CD4-positive, CD25-positive, alpha-beta regulatory T cell (primary cell): ENCODE measurements at places on chromosomes 11 and 22. TPM values are rescaled to one million over a fixed set of nuclear protein-coding genes. Genes with fewer than 3 reads are reported as not detected.

GRCh38 chr11:21561581-21561980, 631.3 kb upstream of the ANO5 start:
- DNase-seq, result no peak

Gene SYT13
- not detected for polyA plus RNA-seq

- no peak for DNase-seq
Measured at GRCh38 chr11:32847511-32847910, 17.8 kb downstream of the PRRG4 start.

Gene SAA2
- not detected for polyA plus RNA-seq

DNA sequence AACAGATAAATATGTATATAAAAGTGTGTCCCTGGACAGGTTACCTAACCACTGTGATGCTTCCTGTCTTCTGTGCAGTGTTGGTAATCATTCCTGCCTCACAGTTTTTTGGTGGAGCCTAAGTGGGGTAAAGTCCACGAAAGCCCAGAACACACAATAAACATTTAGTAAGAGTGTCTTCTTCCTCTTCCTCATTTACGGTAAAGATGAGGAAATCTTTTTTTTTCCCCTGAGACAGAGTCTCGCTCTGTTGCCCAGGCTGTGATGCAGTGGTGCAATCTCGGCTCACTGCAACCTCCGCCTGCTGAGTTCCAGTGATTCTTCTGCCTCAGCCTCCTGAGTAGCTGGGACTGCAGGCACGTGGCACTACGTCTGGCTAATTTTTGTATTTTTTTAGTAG, 117.1 kb downstream of the LDLRAD3 start:
- no peak for DNase-seq

GRCh38 chr22:45246060-45246985, 5.6 kb upstream of the KIAA0930 start:
- no peak for DNase-seq

DNA sequence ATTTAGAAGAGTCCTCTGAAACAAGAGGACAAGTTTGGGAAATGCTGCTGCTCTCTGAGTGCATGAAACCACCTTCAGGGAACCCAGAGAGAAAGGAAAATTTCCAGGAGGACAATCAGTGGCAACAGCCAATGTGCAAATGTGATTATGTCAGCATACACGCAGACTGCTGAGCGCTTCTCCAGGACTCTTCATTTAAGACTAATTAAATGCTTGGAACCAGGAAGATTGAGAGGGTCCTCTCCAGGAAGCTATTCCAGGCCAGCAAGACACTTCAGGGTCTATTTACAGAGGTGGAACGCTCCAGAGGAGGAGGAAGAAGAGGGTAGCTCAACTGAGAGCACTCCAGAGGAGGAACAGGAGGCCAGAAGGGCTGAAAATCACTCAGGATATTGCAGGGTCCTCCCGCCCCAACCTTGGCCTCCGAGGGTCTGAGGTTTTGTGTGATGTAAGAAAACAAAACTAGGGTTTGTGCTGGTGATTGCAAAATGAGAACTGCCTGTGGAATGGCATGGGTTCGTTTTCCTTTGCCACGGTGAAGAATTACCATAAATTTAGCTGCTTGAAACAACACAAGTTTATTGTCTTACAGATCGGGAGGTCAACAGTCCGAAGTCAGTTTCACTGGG, 14.1 kb upstream of the HTR3A start:
- no peak for DNase-seq

Gene IRF7
- polyA plus RNA-seq, result 38.9 TPM

GRCh38 chr11:64241491-64242374, 838 bp downstream of the FKBP2 start:
- DNase-seq, result no peak

DNA sequence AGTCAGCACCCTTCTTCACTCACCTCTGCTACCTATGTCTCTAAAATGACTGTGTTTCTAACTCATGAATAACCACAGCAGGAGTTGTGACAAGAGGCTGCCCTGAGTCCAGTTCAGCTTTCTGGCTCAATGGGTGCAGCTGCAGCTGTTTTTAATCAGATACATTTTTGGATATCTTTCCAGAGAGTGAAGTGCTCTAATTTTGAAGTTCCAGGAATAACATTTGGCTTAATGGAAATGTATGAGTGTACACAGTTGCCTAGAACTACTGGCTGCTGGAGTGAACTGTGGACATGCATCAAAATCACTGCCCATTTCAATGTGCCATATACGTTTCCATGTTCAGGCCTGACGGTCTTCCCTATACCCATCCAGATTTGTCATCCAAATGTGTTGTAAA, 769.5 kb upstream of the ANO3 start:
- no peak for DNase-seq

- DNase-seq, result no peak
Measured at GRCh38 chr11:67410369-67410831, 5.1 kb upstream of the CARNS1 start.

GRCh38 chr11:26878959-26879581, 114.8 kb upstream of the FIBIN start:
- DNase-seq, result no peak

Gene ISX
- not detected for polyA plus RNA-seq

GRCh38 chr22:42300259-42301076, 30.0 kb upstream of the TCF20 start:
- DNase-seq, result no peak

DNA sequence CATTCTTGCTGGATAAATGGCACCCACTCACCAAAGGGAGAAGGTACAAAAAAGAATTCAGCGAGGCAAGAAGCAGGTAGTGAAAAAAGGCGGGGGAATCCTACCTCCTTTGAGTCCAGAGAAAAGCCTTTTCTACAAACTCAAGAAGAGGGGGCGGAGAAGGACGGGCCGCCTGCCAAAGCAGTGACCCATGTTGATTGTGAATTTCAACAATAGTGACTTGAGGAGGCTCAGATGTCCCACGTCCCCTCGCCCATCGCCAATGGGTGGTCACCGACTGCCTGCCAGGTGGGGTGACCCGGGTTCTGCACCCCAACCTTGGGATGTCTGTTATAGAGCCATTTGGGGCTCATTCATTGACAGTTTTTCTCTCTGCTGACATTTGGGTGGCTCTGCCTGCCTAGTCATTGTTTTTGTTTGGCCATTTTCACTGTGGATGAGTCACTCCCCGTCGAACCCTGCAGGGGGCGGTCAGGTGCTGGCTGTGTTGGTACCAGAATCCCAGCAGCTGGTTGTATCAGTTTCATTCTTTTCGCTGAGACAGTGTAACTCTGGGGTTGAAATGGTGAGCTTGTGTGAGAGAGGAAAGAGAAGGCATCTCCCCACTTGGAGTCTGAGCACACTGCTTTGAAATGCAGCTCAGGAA, 163.4 kb upstream of the NCAM1 start:
- DNase-seq, result no peak

GRCh38 chr22:17241576-17242330, 22.5 kb upstream of the ADA2 start:
- no peak for DNase-seq

GRCh38 chr11:100816823-100817222, 129.7 kb downstream of the ARHGAP42 start:
- no peak for DNase-seq

- DNase-seq, result no peak
Measured at GRCh38 chr11:92071660-92072059, 153.0 kb upstream of the FAT3 start.

GRCh38 chr11:70059971-70060370, 18.1 kb upstream of the ANO1 start:
- DNase-seq, result no peak

DNA sequence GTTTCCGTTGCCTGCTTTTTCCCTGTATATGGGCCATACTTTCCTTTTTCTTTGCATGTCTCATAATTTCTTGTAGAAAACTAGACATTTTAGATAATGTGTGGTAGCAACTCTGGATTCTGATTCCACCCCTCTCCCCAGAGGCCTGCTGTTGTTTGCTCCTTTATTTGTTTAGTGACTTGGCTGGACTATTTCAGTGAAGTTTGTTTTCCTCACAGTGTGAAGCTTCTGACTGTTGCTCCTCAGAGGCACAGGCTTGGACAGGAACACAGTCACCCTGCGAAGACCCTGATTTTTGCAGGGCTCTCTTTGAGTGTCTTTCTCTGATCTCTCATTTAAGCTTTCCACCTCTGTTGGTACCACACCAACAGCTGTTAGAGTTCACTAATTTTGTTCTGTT, 72.5 kb downstream of the SWAP70 start:
- DNase-seq, result no peak

GRCh38 chr11:10762185-10762584, 11.1 kb downstream of the CTR9 start:
- no peak for DNase-seq

DNA sequence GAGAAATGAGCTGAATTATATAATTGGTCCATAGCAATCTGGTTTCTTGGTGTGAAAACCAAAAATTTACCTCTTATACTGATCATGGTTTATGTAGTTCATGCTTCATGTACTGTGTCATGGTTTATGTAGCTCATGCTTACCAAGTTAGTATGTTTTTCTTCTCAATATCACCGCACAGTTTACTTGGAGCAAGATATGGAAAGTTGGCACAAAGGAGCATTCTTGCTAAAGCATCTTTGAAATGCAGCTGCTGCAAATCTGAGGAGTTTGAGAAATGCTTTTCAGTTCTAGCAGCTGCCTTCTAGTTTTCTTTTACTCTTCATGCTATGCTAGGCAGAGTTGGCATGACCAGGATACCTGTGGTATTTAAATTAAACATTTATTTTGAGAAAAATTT, 4.5 kb downstream of the OR10G7 start:
- no peak for DNase-seq

DNA sequence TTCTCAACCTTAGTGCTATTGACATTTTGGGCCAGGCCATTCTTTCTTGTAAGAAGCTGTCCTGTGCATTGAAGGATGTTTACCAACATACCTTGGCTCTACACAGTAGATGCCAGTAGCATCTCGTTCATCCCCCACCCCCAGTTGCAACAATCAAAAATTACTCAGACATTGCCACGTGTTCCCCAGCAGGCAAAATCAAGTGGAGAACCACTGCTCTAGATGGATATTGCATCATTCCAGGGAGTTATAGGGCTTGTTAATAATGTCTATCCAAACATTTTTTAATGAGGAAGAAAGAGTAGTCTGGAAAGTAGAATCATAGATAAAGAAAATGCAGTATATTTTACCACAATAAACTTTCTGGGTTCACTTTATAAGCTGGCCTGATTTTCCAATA, 64.1 kb downstream of the PRMT3 start:
- peak; percentile 26 for DNase-seq

- DNase-seq, result no peak
Measured at GRCh38 chr11:7903940-7904339, 27.1 kb downstream of the OR10A6 start.

DNA sequence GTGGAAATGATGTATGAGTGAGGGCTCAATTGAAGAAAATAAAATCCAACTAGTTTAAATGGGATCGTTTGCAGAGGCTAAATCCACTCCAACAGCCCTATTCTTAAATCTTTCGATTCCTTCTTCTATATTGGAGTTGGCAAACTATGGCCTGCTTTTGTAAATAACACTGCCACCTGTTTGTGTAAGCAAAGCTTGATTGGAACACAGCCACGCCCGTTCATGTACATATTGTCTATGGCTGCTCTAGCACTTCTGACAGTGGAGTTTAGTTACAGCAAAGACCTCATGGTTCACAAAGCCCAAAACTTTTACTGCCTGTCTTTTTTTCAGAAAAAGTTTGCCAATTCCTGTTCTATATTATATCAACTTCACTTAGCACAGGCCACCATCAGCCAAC, 40.6 kb upstream of the RCN1 start:
- no peak for DNase-seq

DNA sequence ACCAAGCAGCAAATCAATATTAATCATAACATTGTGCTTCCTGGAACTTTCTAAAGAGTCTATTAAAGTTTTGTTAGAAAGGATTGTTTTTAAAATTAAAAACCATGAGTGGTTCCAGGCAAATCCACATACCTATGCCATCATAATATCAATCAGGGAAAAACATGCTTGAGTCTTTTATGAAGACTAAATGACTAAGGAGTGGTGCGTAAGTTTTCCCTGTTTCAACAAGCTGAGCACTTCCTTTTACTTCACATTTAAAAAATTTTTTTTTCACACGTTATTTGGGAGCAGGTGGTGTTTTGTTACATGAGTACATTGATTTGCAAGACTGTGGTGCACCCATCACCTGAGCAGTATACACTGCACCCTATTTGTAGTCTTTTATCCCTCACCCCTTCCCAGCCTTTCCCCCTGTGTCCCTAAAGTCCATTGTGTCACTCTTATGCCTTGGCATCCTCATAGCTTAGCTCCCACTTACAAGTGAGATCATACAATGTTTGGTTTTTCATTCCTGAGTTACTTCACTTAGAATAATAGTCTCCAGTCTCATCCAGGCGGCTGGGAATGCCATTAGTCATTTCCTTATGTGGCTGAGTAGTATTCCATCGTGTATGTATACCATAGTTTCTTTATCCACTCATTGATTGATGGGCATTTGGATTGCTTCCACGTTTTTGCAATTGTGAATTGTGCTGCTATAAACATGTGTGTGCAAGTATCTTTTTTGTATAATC, 1190.3 kb upstream of the RAG2 start:
- no peak for DNase-seq
